Kidney (tissue), 22 donors: ENCODE measurements at places on chromosomes 6 and 20.

- no peak for DNase-seq
Observed at GRCh38 chr6:111989743-111990142, 64.2 kb upstream of the CCN6 start.

GRCh38 chr6:14734052-14734415, 511.8 kb upstream of the JARID2 start:
- DNase-seq, result no peak

DNA sequence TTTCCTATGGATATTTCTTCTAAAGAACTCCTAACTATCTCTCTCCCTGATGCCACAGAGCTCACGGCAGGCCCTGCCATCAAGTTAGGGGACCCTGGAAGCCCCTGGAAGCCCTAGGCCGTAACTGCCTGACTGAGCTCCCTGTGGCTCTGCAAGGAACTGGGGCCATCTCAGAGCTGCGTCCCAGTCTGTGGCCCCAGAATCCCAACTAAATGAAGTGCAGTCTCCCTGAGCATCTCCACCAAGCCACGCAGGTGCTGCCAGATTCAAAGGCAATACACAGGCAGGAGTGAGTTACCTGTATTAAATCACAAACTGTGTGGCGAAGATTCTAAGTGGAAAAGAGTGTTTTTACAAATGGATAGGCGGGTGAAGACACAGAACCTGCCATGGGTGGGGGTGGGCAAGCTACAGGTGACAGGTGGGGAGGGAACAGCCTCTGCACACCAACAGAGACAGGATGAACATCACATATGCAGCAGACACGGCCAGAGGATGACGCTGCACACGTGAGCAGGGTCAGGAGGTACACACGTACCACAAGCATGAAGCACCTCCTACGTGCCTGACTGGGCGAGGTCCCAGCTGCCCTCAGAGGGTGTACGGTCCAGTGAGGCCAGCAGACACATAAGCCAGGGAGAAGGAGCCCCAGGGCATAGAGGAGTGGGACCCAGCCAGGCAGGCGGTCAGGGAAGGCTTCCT, 358.5 kb downstream of the ZFAND3 start:
- DNase-seq, result no peak

GRCh38 chr6:8829796-8830195, 394.5 kb upstream of the SLC35B3 start:
- DNase-seq, result no peak

DNA sequence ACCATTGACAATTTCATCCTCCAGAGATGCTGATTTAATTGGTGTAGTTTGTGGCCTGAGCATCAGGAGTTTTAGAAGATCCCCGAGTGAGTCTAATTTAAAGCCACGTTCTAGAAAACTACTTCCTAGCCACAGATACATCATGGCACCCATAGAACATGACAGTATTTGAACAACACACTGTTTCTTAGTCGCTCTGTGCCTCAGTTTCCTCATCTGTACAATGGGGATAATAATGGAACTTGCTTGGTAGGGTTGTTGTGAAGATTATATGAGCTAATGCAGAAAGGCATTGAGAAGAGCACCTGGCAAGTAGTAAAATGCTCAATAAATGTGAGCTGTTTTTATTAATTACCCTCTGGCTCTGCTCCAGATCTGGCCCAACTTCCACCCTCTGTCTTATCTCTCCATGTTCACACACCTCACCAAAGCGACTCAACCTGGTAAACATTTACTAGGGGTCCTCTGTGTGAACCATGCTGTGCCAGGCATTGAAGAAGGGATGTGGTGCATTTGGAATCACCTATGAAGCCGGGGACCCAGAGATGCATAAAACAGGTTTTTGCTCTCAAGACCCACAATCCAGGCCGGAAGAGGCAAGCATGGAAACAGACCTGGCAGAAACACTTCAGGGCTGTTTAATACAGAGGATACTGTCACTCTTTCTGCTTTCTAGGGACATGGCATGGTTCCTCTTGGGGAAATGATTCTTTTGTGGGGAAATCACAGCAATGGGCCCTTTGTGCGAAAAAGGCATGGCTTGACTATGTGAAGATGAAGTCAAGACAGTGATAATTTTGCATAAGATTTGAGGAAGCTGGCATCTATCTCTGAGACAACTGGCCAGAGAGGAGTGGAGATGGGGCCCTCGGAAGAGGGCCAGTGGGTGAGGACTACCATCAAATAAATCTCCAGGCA, 16.2 kb upstream of the MRPS18A start:
- DNase-seq, result no peak

DNA sequence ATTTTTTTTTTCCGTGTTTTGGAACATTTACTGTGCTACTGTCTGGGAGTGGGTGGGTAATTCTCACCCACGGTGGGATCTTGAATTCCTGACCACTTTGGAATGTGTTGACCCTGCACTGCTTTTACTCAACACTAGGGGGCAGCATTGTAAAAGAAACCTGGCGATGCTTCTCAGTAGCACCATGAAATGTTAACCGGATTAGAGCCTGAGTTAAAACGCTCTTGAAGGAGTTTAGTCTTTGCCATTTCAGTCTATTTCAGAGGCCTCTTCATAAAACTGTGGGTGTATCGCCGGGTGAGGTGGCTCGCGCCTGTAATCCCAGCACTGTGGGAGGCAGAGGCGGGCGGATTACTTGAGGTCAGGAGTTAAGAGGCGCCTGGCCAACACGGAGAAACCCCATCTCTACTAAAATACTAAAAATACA, 114.4 kb upstream of the PRND start:
- DNase-seq, result no peak

GRCh38 chr6:161444464-161444863, 170.6 kb upstream of the AGPAT4 start:
- peak; percentile 86 for DNase-seq

GRCh38 chr6:42113936-42114636, 28.3 kb downstream of the C6orf132 start:
- DNase-seq, result peak; percentile 74

GRCh38 chr20:5531318-5532081, 214.7 kb upstream of the PROKR2 start:
- DNase-seq, result no peak

DNA sequence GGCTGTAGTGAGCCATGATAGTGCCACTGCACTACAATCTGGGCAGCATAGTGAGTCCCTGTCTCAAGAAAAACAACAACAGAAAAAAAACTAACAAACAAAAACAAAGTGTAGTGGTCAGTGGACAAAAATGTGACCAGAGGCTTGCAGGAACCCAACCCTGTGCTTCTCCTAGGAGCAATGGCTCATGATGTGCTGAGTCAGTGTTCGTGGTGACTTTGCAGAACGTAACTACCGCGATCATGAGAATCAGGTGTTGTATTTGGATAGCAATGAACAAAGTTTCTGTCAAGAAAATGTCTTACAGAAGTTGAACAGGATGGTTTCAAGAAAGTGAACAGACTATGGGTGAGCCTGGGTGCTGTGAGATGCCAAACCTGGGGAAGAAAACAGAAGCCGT, 18.5 kb upstream of the FOXC1 start:
- no peak for DNase-seq

GRCh38 chr20:60039526-60039925, 81.3 kb downstream of the CDH26 start:
- DNase-seq, result no peak

DNA sequence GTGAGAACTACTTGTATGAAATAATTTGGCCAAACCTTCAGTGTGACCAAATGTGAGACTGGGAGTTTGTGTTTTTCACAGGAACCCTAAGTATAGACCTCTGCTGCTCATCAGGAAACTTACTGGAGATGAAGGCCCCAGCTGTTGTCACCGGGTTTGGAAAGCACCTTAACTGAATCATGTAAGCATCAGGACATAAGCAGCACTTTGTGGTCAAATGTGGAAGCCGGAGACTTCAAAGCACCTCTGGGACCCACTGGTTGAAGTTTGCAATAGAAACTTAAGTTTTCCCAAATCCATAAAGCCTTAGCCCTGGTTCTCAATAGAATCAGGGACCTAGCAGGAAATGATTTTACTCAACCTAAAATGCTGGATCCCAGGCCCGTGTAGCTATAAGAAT, 14.3 kb downstream of the TTPAL start:
- DNase-seq, result no peak

- DNase-seq, result no peak
Observed at GRCh38 chr20:63318391-63319163, 25.6 kb downstream of the COL20A1 start.

- no peak for DNase-seq
Observed at GRCh38 chr20:47810116-47810677, 24.9 kb upstream of the SULF2 start.

GRCh38 chr20:47468290-47469050, 33.2 kb upstream of the NCOA3 start:
- DNase-seq, result no peak

DNA sequence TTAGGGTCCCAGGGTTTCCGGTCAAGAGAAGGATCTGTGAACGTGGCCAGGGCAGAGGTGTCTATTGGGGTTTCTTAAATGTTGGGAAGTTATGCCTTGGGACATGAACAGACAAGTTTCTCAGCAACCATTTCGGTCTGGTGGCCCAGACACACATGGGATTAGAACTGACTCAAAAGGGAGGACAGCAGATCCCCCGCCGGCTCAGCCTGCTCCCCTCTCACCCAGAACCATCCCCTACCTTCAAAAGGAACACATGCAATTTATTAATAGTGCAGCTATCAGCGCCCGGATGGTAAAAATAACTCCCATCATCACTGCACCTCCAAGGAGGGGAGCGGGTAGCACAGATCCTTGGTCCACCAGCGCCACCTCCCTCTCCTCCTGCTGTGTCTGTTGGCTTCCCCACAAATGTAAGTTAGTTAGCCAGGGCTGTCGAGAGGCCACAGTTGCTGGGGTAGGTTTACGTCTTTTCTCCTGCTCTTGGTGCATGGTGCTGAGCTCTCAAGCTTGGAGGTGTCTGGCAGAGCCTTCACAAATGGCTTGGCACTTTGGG, 77.1 kb downstream of the TRAM2 start:
- DNase-seq, result no peak

DNA sequence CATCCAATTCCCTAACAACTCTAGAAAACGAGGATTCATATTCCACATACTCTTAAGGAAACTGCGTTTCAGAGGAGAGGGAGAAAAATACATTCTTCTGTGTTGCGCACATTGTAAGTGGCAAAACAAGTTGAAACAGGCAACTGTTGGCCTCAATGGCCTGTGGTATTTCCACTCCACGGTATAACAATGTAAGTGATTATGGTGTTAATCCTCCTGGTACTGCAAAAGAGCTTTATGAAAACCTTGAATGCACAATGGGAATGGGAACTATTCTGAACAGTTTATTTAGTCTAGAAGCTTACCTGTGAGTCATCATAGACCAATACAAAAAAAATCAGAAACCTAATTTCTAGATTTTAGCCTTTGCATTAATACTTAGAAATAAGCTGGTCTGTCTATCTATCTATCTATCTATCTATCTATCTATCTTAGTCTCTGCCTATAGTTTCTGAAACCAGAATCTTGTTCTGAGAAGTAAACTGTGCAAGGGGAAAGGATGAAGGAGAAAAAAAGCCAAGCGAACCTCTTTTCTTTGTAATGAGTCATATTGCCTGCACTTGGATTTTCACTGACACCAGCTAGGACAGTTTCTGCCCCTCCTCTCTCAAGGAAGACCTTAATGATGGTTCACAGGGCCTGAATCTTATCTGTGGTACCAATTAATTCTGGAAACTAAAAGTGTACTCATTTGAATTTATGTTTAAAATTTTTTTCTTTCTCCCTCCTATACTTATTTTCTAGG, 101.5 kb downstream of the RNF144B start:
- DNase-seq, result no peak

DNA sequence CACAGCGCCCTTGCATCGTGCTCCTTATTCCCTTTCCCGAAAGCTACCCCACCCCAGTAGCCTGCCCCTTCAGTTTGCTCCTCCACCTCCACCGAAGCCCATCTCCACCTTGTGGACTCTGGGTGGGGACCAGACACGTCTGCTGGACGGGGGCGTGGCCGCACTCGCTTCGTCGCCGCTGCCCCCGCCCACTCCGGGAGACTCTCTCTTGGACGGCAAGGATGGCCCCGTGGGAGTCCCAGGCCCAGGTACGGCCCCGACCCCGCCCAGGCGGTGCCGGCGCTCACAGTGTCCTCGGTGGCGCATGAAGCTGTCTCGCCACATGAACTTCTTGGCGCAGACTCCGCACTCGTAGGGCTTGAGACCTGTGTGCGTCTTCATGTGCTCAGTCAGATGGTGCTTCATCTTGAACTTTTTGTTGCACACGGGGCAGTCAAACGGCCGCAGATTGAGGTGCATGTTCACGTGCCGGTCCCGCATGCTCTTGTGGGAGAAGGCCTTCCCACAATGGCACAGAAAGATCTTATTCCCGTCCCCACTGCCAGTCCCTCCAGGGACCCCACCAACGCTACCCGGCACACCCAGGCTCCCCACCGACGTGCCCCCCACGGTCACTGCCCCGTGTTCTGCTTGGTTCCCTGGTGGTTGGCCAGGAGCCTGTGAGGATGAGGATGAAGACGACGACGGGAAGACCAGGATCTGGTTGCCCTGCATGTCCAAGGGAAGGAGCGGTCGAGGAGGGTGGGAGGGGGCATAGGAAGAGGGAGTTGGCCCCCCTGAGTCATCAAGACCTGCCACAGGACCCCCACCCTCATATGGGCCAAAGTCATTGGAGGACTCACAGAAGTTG, 1.3 kb upstream of the TAPBP start:
- peak; percentile 82 for DNase-seq

DNA sequence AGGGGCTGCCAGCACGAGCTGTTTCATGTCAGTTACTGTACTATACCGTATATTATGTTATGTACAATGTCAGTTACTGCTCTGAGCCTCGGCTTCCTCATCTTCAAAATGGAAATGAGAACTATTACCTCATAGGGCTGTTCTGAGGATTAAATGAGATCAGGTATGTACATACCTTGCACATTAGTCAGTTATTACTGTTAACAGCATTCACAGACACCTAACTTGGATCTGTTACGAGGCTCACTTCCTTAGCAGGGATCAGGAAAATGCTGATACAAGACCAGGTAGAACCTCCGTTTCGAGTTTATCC, 69.7 kb upstream of the TBC1D7 start:
- DNase-seq, result no peak

GRCh38 chr6:3068329-3069214, at the start of gene RIPK1:
Gene RIPK1 (plus strand): TSS chr6:3068494. CDS start chr6:3076824, 8,330 bp downstream.
- peak; percentile 95 for DNase-seq

- DNase-seq, result no peak
Observed at GRCh38 chr6:25312703-25313102, 33.5 kb downstream of the CARMIL1 start.

DNA sequence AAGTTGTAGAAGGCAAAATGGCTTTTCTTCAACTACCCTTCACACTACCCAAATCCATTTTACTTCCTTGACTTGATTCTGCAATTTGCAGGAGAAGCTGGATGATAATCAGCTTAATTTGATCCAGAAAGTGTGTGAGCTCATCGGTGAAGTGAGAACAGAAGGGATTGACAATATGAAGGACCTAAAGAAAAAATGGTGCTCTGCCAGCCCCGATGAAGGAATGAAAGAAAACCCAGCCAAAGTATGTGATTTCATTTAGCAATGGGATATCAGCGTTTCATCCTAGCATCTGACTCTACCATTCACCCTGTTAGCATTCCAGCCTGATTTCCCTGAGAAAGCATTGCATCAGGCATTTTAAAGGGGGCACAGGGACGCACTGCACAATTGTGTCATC, 41.5 kb downstream of the CD164 start:
- no peak for DNase-seq

DNA sequence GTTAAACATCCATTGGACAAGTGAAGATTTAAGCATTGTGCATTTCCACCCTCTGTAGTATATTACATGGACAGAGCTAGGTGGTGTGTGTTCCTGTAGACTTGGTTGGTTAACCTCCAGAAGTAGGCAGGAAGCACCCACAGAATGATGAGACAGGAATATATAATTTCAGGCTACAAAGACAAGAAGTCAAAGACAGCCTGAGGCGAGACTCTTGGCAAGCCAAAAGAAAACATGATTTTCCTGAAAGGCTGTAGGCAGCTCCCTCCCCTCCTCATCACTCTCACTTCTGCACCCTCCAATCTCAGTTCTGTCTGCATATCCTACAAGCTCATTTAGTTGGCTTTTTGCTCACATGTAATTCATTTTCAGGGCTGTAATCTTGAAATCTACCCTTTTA, 110.0 kb upstream of the SLC35B3 start:
- DNase-seq, result no peak
